ENCODE measurements at places on chromosomes 11 and 22.

- no peak for DNase-seq
These were observed 10.7 kb downstream of the PTPN5 start for GRCh38 chr11:18780896-18781295.

- DNase-seq: no peak
These were observed 102.9 kb upstream of the THY1 start for GRCh38 chr11:119525867-119526196.

DNA sequence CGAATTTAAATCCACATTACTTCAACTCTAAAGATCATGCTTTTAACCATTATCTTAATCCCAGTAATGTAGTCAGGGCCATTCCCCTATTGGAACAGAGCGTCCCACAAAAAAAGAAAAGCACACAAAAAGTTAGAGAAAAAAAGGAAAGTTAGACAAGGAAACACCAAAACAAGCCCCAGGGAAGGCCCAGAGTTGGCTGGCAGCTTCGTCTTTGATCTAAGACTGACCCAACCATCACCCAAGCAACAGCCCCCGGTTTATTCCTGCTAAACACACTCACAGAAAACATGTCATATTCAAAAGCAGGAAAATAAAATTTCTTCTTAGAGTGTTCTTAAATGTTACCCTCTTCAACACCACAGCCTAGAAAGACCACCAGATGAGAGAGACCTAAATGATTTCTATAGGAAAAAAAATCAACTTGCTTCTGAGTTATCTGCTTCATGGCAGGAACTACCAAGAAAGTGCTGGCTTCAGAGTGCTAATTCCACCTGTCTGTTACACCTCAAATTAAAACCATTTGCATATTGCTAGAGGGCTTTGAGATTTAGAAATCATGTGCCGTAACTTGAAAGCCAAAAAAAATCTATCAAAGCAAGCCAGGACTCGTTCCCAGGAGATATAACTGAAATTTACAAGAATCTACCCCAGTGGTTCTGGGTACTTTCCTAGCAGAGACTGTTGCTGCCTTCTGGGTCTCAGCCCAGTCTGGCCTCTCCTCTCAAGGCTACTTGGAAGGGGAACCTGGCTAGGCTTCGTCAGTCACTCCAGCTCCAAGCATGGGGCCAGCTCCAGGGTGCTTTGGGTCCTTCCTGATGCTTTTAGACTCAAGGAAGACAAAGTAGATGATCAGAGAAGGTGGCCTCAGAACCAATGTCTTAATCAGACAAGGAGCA, 31.2 kb downstream of the POU2AF3 start:
- no peak for DNase-seq

GRCh38 chr11:92975285-92975684, 5.8 kb downstream of the MTNR1B start:
- no peak for DNase-seq

DNA sequence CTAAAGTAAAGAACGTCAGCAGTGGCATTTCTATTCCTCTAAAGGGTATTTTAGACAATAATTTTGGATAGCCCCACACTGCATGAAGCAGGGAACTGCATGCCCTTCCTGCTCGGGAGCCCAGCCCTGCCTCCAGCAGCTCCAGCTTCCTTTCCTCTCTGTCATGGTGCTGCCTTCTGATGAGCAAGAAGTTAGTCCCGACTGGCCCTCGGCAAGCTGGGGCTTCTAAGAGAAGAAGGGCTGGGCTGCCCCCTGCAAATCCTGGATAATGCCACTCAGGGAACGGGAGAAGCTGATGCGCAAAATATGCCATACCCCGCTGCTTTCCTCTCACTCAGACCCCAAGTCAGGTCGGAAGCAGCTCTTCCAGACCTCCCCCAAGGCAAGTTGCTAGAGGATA, 296.4 kb downstream of the ETS1 start:
- DNase-seq: no peak

DNA sequence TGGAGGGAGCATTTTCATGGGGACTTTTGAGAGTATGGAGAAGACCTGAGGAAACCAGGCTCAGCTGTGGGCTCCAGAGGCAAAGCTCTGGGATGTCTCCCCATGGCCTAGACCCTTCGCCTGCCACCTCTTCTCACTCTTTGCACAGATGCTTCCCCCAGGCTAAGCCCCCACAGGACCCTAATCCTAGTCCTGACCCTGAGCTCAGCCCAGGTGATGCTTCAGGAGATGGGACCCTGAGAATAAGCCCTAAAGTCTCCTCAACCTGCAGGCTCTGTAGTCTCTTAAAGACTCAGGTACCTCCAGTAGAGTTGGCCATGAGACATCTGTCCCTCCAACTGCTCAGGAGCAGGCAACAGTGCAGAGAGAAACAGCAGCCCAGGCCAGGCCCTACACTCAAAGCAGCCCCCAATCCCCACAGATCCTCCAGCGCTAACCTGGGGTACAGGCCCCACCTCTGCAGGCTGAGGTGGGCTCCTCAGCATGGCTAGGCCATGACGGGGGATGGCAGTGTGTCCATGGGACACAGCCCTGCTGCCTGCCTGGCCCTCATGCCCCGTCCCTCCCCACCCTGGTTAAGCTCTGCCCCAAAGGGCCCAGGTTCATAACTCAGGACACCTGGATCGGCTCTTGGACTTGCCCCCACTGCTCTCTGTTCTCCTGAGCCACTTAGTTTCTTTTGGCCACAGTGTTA, 39.4 kb downstream of the GGTLC2 start:
- DNase-seq: no peak

DNA sequence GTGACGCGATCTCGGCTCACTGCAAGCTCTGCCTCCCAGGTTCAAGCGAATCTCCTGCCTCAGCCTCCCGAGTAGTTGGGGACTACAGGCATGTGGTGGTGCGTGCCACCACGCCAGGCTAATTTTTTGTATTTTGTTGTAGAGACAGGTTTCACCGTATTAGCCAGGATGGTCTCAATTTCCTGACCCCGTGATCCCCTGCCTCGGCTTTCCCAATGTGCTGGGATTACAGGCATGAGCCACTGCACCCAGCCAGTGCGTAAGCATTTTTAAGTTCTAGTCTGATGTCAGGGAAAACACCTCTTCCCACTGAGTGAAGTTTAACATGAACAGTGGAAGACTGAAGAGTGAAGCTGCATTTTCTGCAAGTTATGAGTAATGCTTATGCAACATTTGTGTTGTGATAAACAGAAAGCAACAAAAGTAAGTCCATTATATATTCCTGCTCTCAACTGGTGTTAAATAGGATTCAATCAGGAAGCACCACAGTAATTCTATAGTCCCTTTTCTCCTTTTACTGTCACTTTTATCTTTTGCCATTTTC, 1219.8 kb upstream of the RAG2 start:
- no peak for DNase-seq

DNA sequence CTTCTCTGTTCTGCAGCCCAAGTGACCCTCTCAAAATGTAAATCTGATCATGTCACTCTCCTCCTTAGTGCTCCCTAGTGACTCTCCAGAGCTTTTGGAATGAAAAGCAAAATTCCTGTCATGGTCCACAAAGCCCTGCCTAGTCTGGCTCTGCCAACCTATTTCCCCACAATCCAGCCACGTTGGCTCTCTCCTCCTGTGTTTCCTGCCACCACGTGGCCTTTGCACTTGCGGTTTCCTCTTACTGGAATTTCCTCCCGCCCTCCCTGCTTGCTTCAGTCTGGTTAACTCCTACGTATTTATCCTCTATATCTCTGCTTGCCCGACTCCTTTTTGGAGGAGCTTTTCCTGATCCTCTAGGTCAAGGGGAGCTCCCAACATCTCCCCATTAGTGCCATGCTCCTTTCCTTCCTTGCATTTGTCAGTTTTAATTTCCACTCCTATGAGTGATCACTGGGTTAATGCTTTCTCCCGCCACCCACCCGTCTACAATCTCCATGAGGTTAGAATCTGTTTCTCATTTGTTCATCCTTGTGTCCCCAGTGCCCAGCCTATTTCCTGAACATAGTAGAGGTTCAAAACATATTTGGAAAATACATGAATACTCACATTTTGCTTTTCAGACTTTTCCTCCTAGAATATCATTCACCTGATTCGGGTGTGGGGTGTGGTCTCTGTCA, 11.5 kb downstream of the NNMT start:
- no peak for DNase-seq

- no peak for DNase-seq
These were observed 65.8 kb downstream of the PARVB start for GRCh38 chr22:44089717-44090570.

DNA sequence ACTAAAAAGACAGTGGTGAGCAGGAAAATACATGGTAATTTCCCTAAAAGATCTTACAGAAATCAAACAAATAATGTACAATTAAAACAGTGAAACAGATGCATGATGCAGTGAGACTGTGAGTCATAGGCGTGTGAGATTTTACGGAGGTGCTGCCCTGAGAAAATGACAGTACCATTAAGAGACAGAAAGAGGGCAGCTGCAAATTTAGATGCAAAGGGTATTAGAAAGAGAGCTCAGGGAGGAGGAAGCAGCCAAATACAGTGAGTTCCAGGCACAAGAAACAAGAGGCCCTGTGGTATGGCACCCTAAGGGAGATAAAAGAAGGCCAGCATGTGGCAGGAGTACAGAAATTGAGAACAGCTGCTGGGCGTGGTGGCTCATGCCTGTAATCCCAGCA, 88.5 kb upstream of the FIBIN start:
- DNase-seq: no peak

DNA sequence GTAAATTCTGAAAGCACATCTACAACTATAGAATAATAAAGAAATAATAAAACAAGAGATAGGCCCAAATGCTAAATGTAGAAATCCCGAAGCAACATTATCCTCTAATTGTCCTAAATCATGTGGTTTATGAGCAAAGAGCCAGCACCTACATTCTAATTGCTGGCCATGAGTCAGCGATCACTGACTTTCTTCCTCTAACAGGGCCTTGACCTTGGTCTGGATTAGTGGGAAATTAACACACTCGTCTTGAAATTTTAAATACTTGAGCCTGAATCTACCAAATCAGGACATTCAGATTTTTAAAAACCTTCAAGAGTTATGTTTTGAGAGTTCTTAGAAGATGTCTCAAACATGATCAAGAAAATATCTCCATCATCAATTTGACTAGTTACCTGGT, 727.6 kb downstream of the METTL15 start:
- DNase-seq: no peak

DNA sequence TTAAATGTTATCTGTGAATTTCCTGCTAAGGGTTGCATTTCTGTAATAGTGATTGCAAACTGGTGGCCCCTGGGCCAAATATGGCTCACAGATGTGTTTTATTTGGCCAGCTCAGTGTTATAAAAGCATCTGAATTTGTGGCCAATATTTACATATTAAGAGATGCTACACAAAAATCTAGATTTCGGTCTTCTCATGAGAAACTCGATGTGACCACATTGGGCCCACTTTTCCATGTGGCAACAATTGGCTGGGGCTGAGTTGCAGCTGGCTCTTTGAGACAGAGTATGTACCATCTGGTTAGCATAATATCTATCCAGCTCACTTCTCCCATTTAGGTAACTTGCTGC, 244.5 kb upstream of the POU2AF2 start:
- DNase-seq: no peak

- DNase-seq: no peak
These were observed 37.3 kb downstream of the KIAA0930 start for GRCh38 chr22:45203150-45203951.

- DNase-seq: no peak
These were observed 208.8 kb downstream of the CNTN5 start for GRCh38 chr11:99229544-99229943.

DNA sequence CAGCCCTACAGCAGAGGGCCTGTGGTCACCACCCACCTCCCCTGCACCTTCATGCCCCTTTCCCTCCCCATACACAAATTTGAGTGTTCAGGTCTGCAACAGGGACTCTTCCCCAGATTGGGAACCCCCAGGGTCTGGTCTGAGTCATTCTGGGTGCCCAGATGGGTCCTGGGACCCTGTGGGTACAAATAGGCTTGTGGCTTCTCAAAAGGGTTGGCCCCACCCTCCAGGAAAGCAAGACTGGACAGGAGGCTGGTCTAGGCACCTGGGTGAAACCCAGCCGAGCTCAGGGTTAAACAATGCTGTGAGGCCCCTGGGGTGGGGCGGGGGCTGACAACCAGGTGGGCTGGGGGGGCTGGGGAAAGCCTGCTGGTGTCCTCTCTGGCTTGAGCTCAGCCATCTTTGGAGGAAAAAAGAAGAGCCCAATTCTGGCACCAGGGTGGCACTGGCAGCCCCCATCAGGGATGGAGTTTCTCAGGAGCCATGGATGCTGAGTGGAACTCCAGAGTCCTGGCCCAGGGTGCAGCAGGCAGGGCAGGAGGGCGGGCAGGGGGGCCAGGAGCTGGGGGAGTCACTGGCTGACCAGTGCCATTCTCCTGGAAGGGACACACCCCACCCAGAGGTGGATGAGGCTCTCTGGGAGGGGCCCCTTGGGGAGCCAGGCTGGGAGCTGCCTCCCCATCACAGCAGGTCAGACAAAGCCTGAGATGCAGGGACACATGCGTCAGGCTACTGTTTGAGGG, 1.1 kb downstream of the SEPTIN5 start:
- no peak for DNase-seq

GRCh38 chr22:46883092-46883910, 120.9 kb downstream of the TBC1D22A start:
- DNase-seq: no peak

DNA sequence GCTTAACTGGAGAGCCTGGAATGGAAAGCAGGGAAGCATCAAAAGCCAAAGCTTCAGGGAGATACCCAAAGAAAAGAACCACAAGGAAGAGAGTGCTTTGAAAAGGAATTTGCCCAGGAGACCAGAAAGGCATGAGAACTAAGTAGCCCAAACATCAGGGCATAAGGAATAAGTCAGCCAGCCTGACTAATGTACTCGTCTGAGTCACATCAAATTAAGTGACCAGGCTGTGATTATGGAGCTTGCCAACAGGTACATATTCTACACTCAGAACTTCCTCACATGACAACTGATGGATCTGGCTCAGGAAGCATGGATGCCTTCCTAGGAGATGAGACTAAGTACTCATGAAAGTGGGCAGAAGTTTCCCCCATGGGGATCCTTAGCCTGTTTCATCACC, 366.7 kb downstream of the BUD13 start:
- no peak for DNase-seq

DNA sequence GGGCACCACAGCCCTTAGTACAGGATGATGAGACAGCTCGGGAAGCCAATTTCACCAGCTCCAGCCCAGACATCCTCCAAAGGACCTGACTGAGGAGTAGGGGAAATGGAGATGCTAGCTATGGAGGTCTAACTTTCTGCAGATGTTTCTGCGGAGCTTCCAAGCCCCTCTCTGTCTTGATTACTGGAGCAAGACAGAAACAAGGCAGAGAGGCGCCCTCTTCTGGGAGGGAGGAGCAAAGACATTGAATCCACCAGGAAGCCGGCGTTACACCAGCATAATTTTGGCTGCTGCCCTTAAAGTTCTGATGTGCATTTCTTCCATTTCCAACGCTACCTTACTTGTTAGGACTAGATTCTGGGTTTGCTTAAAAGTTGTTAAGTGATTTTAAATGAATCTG, 107.3 kb upstream of the HSD17B12 start:
- DNase-seq: no peak

GRCh38 chr11:80107415-80107814, 666.6 kb upstream of the TENM4 start:
- no peak for DNase-seq
